Stimulated activated CD8-positive, alpha-beta memory T cell treated with anti-CD3 and anti-CD28 coated beads, Interleukin-15, amount 100 ng/mL, for 24 hours (primary cell): ENCODE measurements at places on chromosomes 2 and 18.

GRCh38 chr18:13233787-13234783 is 15.5 kb downstream of the LDLRAD4 start:
- DNase-seq, result no peak

DNA sequence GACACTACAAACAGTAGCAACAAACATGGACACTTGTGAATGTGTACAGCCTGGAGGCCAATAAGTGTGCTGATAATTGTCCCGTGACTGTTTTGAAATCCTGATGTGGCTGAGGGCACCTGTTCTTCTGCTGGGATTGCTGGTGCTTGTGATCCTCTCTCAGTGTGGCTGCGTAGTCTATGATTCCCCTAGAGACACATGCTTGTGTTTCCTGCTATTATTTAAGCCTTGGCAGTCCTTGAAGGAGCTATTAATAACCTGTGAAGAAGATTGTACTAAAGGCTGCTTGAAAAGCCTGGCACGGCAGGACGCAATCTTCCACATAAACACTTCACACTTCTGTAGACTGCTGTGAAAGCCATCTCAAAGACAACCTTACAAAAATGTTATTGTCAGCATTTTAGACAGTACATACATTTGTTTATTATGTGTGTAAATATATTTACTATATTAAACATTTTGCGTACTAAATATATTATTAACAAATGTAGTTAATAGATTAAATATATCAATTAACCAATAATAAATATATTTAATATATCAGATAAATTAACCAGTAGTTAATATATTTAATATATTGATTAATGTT is 71.4 kb downstream of the GALR1 start:
- DNase-seq, result no peak

- no peak for DNase-seq
These were observed 13.9 kb downstream of the RDH14 start for GRCh38 chr2:18546567-18546966.

DNA sequence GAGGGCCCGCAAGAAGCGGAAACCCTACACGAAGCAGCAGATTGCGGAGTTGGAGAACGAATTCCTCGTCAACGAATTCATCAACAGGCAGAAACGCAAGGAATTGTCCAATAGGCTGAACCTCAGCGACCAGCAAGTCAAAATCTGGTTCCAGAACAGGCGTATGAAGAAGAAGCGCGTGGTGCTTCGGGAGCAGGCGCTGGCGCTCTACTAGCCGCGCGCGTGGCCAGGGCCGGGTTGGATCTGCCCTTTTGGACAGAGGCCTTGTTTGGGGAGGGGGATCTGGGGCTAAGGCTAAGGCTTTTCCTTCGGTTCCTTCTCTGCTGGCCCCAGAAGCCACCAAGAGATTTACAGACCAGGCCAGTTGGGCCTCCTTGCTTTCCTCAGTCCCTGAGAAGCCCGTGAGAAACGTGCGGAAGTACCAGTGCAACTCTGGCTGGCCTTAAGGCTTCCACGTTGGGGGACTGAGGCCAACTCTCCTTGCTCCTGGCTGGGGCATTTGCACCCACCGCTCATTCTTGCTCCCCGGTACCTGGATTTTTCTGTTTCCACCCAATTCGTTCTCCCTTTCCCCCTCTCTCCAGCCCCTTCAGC is 1.0 kb downstream of the HOXD12 start:
- DNase-seq, result no peak

DNA sequence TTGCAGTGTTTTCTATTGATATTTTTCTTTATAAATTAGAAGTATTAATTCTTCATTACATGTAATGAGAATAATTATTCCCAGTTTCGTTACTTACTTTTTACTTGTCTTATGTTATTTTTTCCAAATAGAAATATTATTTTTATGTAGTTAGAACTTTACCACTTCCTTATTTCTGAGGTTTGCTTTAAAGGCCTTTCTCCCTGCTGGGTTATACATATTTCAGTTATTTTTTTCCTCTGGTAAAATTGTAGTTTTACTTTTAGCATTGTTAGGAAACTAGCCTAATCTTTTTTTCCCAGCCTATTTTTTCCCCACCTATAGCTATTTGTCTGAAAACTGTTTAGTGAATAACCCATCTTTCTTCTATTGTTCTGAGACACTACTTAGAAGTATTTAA is 17.1 kb downstream of the RNF144A start:
- no peak for DNase-seq

DNA sequence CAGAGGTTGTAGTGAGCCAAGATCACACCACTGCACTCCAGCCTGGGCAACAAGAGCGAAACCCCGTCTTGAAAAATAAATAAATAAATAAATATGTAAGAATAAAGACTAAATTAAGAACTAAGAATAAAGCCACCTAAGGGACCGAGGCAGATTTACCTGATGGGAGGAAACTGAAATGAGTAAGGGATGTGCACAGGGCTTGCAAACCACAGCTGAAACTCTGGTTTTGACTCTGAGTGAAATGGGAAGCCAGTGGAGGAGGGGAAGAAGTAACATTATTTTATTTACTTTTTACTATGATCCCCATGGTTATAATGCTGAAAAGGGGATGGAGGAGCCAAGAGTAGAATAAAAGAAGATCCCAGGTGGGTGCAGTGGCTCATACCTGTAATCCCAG is 107.3 kb downstream of the CABYR start:
- no peak for DNase-seq

GRCh38 chr18:79863161-79864005 is 65.6 kb downstream of the KCNG2 start:
- DNase-seq, result no peak

DNA sequence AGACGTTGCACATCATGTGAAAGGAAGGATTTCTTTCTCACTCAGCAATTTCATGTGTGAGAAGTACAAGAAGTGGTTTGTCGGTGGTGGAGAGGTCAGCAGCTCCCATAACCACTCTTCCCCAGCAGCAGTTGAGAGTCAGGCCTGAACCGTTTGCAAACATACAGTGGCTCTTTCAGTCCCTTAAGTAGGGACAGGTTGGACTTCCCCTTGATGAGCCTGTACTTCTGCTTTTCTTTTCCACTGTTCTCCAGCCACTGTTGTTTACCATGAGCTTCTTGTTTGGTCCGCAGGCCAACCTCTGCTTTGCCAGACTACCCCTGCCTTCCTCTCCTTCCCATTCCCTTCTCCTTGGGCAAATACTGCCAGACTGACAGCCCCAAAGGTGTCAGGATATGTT is 391.3 kb upstream of the CELF4 start:
- DNase-seq, result no peak

- no peak for DNase-seq
These were observed 71.7 kb downstream of the PTRHD1 start for GRCh38 chr2:24721470-24721869.

GRCh38 chr18:76420898-76421684 is 74.0 kb downstream of the ZNF516 start:
- no peak for DNase-seq

DNA sequence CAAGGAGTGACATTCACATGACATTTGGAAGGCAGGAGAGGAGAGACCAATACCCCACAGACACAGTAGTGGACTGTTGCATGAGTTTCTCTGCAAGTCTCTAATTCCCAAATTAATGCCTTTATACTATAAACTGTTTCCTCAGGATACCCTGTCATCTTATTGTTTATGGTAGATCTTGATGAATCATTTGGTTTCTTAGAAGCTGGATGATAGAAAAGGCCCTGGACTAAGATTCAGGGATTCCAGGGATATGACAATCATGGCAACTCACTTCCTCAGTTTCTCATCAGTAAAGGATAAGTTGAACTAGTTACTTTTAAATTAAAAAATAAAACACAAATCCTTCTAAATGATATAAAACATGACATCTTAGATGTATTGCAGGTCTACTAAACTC is 292.5 kb downstream of the TDRD15 start:
- DNase-seq, result no peak

DNA sequence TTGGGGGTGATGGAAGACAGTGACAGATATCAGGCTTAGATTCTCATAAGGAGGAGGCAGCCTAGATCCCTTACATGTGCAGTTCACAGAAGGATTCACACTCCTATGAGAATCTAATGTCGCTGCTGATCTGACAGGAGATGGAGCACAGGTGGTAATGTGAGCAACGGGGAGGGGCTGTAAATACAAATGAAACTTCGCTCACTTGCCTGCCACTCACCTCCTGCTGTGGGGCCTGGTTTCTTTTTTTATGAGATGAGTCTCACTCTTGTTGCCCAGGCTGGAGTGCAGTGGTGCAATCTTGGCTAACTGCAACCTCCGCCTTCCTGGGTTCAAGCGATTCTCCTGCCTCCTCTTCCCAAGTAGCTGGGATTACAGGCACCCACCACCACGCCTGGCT is 258.6 kb downstream of the EN1 start:
- DNase-seq, result no peak

DNA sequence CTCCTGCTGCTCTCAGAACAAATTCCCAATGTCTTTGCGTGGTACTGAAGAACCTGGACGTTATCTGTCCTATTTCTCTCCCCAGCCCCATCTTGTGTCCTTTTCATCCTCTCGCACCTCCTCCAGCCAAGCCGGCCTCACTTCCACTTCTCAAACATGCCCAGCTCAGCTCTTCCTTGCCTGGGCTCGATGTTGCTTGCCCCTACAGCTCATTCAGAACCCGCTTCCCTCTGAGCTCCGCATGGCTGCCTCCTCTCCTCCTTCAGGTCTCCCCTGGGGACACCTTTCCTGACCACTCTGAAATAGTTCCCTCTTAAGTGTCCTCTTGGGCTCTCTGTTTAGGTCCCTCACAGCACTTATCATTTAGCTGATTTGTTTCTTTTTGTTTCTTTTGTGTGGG is 6.7 kb upstream of the SMARCAL1 start:
- DNase-seq, result no peak

DNA sequence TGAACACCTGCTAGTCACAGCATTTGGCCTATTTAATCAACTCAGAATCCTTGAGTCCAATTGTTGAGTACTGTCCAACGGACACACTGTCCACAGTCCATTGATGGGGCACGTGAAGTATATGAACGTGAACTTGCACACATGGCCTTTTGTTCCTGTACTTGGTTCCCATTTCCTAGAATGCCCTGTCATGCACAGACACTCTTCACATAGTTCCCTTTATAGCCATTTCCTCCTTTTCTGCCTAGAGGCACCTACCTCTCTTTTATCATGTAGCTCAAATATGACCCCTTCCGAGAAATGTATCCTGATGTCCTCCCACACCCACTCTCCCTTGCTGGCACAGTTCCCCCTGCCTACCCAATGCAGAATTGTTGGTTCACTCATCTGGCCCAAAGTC is 8.7 kb upstream of the CRYGA start:
- no peak for DNase-seq
